ENCODE measurements at places on chromosomes 2 and 18.

DNA sequence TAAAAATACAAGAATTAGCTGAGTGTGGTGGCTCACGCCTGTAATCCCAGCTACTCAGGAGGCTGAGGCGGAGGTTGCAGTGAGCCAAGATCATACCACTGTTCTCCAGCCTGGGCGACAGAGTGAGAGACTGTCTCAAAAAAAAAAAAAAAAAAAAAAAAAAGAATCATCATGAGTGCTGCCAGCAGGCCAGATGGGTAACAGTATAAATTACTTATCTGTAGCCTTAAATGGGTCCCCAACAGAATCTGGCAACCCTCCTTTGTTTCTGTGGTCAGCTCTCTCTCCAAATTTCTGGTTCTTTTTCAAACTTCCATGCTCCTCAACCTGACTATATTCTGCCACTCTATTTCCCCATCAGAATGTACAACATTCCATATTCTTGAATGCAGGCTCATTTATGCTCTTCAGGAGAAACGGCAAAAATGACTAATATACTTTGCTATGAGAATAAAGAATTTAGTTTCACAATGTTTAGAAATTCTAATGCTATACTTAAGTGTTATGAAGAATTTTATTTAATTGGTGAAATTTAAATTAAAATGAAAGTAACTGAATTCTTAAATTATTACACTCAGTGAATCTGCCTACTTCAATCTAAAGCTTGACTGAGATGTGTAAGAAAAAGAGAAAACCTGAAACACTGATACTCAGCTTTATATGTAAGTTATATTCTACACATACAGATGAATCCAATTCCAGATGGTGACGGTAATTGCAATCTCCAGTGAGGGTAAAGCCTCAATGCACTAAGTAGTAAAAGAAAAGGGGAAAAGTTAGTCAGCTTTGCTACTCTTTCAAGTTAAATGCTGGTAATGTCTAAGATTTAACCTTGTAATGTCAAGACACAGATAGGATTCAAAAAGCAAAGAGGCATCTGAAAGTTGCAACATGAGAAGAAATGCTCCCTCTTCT lies 24.8 kb downstream of the LPIN2 start:
- no peak for DNase-seq

- no peak for DNase-seq
Observed at GRCh38 chr2:57105694-57106093, 921.9 kb downstream of the CCDC85A start.

DNA sequence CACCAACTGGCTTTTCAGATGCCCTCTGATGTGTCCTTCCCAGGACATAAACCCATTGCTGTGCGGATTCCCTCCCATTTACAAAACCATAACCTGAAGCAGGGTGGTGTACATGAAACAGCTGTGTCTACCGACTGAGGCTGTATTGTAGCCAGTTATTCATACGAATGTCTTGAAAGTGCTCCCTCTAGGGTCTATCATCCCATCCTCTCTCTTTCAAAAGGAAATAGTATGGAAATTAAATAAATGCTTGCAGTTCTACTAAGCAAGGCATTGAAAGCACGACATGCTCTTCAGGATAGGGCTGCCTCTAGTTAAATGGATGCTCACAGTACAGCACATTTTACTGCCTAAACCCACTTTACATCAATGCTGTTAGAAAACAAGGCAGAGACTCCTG lies 112.2 kb upstream of the PXDN start:
- DNase-seq = no peak

- DNase-seq = no peak
Observed at GRCh38 chr18:6103741-6104140, 208.4 kb upstream of the TMEM200C start.

- no peak for DNase-seq
Observed at GRCh38 chr2:149375801-149376361, 45.5 kb downstream of the LYPD6 start.

DNA sequence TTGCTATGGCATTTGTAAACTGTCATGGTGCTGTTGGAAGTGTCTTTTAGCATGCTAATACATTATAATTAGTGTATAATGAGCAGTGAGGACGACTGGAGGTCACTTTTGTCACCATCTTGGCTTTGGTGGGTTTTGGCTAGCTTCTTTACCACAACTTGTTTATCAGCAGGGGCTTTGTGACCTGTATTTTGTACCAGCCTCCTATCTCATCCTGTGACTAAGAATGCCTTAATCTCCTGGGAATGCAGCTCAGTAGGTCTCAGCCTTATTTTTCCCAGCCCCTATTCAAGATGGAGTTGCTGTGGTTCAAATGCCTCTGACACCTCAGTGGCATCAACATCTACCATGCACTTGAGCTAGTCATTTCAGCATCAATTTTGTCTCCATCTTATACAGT lies 29.7 kb downstream of the LYPD6 start:
- DNase-seq = no peak

- DNase-seq = no peak
Observed at GRCh38 chr2:203918264-203918663, 18.3 kb upstream of the ICOS start.

GRCh38 chr18:59885579-59886163 lies 14.1 kb upstream of the PMAIP1 start:
- no peak for DNase-seq

- no peak for DNase-seq
Observed at GRCh38 chr2:170717991-170718589, 3.0 kb downstream of the SP5 start.

- DNase-seq = no peak
Observed at GRCh38 chr2:96317584-96317997, 7.5 kb upstream of the ITPRIPL1 start.

DNA sequence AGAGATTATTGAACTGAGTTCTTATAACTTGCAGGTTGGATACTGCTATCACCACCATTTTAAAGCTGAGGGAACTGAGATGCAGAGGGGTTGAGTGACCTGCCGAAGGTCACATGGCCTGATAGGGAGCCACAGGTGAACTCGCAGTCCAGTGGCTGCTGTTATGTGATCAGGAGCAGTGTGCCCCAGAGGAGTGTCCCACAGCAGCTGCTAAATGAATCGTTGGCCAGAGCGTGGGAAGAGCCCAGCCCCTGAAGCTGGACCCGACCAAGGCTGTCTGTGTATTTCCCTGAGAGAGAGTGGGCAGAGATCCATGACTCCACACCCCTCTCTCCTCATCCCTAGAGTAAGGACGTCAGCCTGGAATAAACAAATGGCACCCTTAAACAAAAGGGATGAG lies 26.7 kb upstream of the PRLH start:
- DNase-seq = no peak

- no peak for DNase-seq
Observed at GRCh38 chr18:48608581-48608980, 69.8 kb downstream of the CTIF start.

GRCh38 chr2:133841900-133842299 lies 273.6 kb upstream of the NCKAP5 start:
- DNase-seq = no peak

DNA sequence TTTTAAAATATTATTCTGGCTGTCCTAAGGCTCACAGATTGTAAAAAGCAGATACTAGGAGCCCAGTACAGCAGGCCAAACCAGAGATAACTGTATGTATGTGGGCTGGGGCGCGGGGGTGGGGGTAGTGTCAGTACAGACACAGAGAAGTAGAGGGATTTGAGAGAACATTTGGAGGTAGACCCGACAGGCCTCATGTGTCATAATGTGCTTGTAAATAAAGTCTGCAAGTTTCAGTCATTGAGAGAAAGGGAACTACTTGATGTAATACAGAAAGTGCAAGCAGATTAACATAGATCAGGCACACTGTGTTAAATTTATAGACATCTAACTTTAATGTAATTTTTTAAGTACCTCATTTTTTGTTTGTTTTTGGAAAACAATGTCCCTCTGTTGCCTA lies 7.4 kb upstream of the POLI start:
- DNase-seq = no peak

- DNase-seq = no peak
Observed at GRCh38 chr18:23223641-23224040, 88.4 kb downstream of the CABLES1 start.

DNA sequence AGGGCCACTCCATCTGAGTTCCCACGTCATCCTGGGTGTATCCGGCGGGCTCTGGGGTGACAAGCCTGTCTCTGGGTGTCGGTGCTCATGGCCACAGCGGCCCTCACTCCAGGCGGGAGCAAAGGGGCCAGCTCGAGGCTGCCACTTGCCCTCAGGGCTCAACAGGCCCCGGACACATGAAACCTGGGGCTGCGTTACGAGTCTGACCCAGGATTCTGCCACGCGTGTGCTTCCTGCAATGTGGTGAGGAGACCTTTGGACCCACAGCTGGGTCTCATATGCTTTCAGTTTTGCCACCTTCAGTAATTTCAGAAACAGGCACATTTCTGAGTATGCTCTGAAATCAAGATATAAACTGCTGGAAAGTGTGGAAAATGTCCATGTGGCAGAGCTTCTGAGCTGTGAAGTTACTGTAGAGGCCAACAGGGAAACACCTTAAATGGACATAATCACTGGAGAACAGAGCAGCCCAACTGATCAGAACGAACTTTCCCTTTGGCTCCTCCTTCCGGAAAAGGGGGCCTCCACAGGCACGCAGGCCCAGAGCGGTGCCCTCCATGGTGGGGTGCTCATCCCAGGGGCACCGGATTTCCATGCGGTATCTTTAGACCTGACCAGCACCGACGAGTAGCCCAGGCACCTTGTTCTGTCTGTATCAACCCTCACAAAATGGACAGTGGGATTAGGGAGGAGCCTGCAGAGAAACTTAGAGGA lies 14.1 kb downstream of the PER2 start:
- no peak for DNase-seq

DNA sequence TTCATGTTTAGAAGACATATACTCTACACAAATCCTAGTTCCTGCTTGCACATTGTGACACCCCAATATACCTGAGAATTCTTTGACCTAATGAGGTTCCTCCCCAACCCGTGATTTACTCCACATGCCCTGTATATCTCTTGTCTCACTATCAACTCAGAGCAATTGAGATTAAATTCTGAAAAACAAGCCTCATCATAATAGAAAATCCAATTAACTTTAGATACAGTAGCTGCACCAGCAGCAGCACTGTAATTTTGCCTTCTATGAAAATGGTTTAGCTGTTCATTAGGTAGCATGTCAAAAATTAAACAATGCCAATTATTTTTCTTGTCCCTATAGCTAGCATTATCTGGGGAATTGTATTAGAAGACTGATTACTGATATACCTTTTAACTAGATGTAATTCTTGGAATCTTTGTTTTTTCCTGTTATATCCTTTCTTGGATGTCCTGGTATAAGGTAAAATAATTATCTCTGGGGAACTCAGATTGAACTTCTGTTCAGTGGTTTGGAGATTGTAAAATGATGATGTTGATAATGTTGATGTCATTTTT lies 218.9 kb upstream of the TANK start:
- DNase-seq = no peak
